Liver (tissue), 10 donors: ENCODE measurements at places on chromosomes 1 and 21.

DNA sequence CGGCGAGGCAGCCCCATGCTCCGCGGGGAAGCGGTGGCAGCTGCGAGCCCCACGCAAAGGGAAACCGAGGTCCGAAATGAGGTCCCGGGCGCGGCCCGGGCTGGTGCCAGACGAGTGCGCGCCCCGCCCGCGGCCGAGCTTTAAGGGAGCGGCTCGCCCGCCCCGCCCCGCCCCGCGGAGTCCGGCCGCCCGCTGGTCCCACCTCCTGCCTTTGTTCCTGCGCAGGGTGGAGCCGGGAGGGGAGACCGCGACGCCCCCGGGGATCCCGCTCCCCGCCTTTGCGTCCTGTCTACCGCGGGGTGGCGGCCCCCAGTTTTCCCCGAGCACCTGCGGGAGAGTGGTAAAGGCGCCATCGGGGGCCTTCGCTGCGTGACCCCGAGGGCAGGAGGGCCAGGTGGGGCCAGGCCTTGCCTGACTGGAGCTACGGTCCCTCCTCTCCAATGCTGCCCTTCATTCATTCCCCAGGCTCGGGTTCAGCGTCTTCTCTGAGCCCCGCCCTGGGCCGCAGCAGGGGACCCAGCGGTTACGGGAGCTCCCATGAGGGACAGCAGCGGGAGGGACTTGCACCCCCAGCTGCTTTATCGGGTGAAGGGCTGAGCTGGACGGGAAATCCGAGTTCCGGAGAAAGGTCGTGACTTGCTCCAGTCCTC is at the start of gene HES2:
TSS of gene HES2 (minus strand) at position 116 of the 650 bp plus-strand sequence. CDS start at position 17, 99 bp downstream.
- DNase-seq = no peak

- DNase-seq = no peak
Observed at GRCh38 chr1:46714976-46715375, 3.9 kb downstream of the EFCAB14 start.

GRCh38 chr1:186304982-186305949 is 69.8 kb downstream of the TPR start:
- no peak for DNase-seq

DNA sequence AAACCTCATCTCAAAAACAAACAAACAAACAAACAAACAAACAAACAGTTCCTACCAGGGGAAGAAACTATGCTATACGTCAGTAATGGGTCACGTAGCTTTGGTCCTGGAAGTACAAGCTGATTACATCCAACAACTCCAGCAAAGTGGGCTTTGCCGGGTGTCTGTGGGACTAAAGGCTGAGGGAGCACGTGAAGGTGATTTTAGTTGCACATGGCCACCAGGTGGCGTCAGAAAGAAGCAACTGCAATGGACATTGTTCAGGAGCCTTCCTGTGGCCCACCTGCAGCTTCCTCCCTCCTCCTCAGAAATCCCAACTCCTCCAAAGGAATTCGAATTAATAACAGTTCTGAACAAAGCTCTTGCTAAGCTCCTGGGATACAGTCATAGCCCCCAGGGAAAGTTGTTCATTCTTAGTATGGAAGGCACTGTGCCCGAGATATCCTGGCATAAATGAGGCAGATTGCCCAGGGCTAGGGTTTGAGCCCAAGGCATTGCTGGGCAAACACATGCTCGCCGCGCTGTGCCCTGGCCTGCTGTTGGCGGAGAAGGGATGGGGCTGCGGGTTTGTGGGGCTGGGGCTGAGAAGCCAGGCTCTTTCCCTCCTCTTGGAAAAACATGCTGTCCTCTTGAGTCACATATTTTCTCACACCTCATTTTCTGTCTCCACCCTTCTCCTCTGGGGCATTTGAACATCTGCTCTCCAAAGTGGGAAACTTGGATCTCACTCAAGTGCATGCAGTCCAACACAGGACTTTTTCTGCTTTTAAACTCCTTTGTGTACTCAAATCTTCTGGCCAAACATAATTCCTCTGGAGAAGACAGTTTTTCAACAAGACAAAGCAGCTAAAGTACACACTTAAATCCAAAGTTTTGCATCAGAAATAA is 28.6 kb downstream of the AKNAD1 start:
- peak; percentile 77 for DNase-seq

DNA sequence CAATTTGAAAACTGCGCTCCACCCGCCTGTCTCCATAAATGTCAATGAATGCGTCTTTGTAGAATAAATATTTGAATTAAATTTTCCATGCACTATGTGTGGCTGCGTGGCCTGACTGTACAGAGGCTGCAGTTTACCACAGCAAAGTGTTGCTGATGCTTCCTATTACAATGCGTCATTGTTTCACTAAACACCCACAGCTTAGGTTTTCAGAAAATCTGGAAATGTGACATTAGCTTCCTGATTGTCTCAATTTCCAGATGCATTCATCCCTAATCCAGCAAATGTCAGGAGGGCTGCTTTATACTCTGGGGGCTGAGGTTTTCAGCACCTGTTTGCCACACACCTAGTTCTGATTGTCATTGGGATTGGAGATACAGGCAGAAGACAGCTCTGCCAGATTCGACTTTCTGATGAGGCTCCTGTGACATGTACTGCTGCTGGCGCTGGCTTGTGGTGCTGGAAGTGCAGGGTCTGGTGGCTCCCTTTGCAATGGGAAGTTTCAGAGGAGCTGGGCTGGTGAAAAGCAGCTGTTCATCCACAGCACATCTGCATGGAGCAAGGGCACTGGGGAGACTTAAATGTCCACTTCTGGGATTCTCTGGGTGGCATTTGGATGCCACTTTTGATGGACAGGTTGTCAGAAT is 40.0 kb downstream of the URB2 start:
- DNase-seq = no peak

DNA sequence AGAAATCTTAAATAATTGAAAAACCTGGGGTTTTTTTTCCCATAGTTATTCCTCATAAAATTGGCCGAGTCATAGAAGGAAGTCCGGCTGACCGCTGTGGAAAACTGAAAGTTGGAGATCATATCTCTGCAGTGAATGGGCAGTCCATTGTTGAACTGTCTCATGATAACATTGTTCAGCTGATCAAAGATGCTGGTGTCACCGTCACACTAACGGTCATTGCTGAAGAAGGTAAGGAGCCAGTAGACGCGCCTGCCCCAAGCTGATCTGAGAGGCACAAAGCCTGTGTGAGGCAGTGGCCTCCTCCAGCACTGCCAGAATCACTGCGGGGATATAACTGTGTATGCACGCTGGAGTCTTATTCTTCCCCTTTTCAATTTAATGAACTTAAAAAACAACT is 100.3 kb downstream of the PHTF1 start:
- no peak for DNase-seq

DNA sequence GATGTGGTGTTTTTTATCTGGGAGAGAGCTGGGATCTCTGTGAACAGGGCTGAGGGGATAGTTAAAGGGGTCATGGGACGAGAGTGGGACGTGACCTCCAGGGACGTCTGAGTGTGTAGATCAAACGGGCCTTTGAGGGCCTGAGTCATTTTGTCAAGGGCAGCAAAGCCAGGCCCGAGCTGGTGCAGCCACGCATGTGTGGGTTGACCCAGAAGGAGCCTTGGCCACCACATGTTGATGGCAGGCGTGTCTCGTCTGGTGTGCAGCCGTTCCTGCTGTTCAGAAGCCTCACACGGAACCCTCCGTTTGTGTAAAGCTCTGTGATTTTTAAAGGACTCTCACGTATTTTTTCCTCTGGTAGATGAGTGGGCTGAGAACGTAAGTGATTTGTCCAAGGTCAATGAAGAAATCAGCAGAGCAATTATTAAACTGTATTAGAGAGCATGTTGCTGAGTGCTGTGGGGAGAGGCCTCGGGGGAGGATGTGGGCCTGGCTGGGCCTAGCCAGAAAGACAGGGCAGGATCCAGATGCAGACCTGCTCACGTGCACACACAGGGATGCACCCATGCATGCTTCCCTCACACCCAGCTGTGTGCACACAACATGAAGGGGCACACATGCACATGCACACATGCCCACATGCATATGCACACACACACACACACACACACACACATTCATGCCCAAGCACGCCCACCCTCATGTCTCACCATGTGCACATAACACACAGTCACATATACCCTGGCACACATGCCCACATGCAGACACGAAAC is 89.8 kb downstream of the AJAP1 start:
- no peak for DNase-seq

DNA sequence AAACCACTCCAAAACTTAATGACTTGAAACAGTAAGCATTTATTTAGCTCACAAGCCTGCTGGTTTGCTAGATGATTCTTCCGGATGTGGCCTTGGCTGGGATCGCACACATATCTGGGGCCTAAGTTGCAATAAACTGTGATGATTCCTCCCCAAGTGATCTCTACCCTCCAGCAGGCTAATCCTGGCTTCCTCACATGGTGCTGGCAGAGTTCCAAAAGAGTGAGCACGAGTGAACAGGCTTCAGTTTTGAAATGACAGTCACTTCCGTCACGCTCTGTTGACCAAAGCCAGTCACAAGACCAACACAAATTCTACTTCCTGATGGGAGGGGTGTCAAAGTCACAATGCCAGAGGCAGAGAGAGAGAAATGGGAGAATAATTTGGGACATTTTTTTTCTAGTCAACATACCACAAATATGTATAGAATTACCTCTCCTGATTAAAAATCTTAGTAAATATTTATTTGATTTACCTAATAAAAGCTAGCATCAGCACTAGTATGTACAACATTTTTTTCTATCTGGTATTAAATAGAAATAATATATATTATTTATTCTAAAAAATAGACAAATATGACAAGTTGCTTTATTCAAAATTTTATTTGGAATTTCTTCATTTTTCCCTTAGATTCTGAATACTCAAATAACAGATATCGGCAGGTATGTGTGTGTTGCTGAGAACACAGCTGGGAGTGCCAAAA is 292.7 kb downstream of the TPR start:
- DNase-seq = peak; percentile 44

GRCh38 chr1:105700723-105701122 is 1355.8 kb upstream of the PRMT6 start:
- DNase-seq = no peak
